ENCODE measurements at places on chromosomes 11 and 22. TPM values are rescaled to one million over a fixed set of nuclear protein-coding genes. Genes with fewer than 3 reads are reported as not detected.

GRCh38 chr11:36390963-36391471 is 94.9 kb downstream of the PRR5L start:
- DNase-seq: peak; percentile 12

DNA sequence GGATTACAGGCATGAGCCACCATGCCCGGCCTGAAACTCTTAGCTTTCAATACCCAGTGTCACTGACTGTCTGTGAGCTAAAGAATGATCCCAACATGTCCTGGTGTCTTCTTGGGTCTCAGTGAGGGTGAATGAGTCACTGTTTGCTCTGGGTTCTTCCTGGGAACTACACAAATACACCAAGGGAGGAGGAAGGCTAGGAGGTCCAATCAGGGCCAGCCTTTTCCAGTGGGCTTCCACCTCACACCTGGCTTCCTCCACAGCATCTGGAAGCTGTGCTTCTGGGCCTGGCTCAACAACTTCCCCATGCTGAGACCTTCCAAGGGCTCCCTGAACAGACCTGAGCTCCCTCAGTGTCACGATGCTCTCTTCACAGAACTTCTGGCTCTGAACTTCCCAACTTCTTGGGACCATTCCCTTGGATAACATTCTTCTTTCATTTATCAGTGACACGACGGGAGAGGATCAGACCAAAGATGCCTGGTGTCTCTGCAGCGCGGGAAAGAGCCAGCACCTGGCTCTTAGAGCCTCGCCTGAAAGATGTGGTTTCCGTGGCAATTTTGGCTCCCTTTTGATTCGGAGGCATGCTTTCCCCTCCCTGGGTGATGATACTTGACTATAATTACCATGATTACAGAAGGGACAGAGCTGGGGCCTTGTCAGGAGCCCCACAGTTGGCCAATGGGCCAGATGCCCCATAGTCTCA is 22.3 kb upstream of the CHRM4 start:
- no peak for DNase-seq

The PGA5 gene
- total RNA-seq: not detected

- DNase-seq: no peak
Observed at GRCh38 chr11:61715867-61716266, 35.7 kb downstream of the DAGLA start.

DNA sequence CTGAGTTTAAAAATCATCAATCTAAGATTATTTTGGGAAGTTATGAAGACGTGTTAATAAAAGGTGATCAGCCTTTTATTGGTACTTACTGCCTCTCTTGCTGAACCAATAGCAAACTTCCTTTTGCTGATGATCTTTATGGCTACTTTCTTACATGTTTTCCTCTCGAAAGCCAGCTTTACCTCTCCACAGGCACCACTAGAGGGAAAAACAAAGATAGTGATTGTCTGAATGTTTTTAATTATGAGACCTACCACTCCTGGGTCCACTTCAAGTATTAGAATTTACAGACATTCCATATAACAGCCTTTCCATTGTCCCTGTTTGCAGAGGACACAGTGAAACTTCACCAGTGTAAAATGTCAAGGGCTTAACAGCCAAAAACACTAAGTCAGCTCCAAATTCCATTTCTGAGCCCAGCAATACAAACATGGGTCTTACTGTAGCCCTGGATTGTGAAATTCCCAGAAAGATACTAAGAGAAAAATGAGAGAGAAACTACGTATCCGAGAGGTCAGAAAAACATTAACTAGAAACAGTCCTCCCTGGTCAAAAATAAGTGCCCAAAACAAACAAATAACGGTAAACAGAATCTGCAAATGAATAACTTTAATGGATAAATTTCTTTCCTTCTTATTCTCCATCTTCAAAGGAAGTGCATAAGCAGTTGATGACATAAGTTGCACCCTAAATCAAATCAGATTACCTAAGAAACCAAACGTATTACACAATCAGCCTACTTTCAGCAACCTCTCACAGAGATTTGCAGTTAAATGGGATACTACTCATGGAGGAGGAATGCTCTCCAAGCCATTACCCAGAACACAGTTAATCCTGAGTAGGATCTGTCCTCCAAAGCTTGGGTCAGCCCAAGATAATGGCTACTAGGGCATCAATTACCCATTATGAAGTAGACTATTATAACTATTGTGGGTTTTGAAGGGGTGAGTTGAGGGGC is 29.5 kb downstream of the CHEK2 start:
- DNase-seq: peak; percentile 8

The GAL3ST3 gene
- not detected for total RNA-seq

- DNase-seq: no peak
Observed at GRCh38 chr11:69330330-69330729, 36.4 kb downstream of the MYEOV start.

GRCh38 chr22:39574779-39575551 is 4.4 kb downstream of the CACNA1I start:
- no peak for DNase-seq

- no peak for DNase-seq
Observed at GRCh38 chr11:73244589-73245240, 26.6 kb downstream of the P2RY2 start.

- DNase-seq: no peak
Observed at GRCh38 chr11:95653099-95653498, 136.5 kb downstream of the FAM76B start.

Data from G401 (cell line).